ENCODE measurements at places on chromosomes 1 and 21. TPM values are rescaled to one million over a fixed set of nuclear protein-coding genes. Genes with fewer than 3 reads are reported as not detected.

DNA sequence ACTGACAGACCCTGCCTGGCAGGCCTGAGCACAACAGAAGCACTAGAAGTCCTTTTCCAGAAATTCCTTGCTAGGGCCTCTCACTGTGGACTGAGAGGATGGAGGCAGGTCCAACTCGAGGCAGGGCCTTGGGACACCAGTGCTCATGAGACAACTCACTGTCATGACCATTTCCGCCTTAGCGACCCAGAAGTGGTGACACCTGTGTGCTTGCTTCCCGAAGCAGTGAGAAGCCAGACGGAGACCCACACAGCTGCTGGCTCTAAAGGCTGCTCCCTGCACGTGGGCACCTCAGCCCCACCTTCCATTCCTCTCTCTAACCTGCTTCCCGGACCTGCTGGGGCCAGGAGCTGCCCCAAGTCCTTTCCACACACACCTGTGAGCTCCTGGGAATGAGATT is 33.0 kb downstream of the KCNC4 start:
- DNase-seq: peak; percentile 43

GRCh38 chr1:210342986-210343780 is 14.5 kb downstream of the HHAT start:
- no peak for DNase-seq

DNA sequence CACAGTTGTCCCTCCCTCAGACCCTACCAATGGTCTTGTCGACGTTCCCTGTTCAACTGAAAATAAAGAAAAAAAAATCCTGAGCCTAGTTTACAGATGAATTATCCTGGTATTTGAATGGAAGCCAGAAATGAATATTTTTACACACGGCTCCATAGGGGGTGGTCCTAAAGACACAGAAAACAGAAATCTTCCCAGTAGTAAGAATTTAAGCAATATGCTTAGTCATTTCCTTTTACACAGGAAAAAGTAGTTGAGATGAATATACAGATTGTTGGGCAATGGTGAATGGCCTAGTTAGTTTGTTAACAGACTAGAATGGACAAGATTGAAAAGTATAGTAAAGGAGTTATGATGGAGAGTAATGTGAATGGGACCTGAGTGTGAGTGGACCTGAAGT is 67.4 kb downstream of the RGS18 start:
- DNase-seq: no peak

- DNase-seq: no peak
These were observed 2.3 kb downstream of the PANK4 start for GRCh38 chr1:2523891-2524609.

DNA sequence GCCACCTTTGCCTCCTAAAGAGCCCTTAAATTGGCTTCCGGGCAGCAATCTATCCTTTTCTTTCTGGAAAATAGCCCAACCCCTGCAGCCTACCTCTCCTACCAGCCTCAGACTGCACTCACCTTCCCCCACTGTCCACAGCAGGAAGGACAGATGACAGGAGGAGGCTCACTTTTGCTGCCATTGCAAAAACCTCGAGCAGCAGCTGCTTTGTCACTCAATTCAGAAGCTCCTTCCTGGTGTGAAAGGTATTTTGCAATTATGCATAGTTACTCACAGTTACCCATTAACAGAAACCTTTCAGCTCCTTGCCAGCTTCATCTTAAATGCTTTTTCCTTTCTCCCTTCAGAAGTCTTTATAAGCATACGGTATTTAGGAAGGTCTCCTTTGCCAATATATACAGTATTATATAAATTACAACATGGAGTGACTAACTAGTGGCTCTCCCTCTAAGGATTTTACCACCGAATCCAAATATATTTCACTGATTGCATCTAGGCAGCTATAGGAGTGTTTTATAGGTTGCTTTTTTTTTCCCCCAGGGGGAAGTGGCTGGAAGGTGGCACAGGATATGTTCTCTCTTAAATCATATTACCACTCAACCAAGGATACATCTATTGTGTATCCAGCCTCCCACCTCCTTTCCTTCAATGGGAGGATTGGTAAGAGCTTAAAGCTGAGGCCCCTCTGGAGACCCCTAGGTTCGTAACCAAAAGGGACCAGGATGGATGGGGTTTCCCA is 142.1 kb upstream of the IPO9 start:
- peak; percentile 13 for DNase-seq

DNA sequence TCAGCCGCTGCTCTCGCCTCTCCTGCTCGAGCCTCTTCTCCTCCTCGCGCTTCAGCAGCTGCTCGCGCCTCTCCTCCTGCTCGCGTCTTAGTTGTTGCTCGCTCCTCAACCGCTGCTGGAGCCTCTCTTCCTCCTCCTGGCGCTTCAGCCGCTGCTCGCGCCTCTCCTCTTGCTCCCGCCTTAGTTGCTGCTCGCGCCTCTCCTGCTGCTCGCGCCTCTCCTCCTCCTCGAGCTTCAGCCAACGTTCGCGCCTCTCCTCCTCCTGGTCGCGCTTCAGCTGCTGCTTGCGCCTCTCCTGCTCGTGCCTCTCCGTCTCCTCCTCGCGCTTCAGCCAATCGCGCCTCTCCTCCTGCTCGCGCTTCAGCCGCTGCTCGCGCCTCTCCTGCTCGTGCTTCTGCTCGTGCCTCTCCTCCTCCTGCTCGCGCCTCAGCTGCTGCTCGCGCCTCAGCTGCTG is 3.7 kb downstream of the TCHH start:
- DNase-seq: peak; percentile 76

DNA sequence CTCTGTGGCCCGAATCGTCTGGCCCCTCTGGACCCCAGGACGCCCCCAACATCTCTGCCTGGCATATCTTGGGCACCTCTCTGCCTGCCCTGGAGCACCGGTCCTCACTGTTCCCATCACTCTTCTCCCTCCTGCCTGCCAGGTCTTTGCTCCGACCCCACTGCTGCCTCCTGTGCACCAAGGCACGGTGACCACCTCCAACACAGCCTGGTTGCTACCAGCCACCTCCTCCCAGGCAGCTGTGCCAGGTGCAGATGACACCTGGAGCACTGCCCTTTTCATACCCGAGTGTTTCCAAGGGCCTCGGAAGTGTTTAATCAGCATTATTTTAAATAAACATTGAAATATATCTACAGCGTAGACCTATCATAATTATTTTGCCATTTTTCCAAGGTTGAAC is 31.3 kb downstream of the PKNOX1 start:
- no peak for DNase-seq

GRCh38 chr1:229625071-229625914 is 629 bp downstream of the TAF5L start:
- peak; percentile 81 for DNase-seq

The C1orf105 gene
- not detected for total RNA-seq

The MMP23B gene
- 78.5 TPM for total RNA-seq

Data from posterior vena cava (tissue), 2 donors.